ENCODE measurements at places on chromosomes 4 and X. TPM values are rescaled to one million over a fixed set of nuclear protein-coding genes. Genes with fewer than 3 reads are reported as not detected.

GRCh38 chr4:7024336-7024890 lies 18.8 kb upstream of the TADA2B start:
- no peak for DNase-seq

- DNase-seq: no peak
Measured at GRCh38 chr4:66681962-66682361, 863.3 kb downstream of the CENPC start.

DNA sequence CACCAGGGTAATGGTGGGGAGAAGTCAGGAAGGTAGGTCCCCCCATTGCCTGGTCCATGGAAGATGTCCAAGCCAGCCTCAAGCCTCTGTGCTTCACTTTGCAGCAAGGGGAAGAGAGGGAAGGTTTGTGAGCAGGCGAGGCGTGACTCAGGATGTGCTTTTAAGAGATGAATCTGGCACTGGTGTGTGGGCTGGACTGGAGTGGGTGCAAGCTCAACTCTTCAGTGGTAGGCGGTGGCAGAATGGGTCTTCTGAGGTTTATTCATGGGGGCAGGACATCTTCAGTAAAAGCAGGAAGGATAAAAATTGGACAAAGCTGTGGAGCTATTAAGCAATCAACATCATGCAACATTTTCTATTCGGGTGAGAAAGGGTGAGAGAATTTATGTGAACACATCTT lies 19.4 kb downstream of the GPM6B start:
- no peak for DNase-seq

- no peak for DNase-seq
Measured at GRCh38 chr4:164997941-164998340, 20.5 kb upstream of the TRIM61 start.

DNA sequence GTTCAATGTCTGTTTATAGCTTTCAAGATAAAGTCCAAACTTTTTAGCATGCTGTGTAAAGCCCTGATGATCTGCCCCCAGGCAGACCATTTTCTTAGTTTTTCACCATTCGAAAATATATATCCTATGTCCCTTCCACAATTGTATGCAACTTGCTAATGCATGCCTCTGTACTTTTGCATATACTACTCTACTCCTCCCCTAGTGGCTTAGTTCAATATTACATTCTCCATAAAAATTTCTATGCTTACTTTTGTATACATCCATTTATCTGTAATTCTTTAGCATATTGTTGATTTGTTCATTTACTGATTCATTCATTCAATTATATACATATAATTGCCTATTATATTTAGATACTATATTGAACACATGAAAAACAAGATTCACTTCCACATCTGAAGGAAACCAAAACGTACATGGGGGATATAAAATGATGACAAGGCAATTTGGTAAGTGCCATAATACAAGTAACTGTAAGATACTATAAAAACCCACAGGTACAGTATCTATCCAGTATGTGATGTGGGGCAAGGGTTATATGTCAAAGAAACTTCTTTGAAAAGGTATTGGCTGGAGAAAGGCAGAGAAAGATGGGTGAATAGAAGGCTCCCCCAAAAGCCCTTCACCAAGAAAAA lies 902.5 kb downstream of the FAM133A start:
- DNase-seq: no peak

GRCh38 chrX:118795528-118796280 lies 27.9 kb upstream of the ZCCHC12 start:
- DNase-seq: no peak

- no peak for DNase-seq
Measured at GRCh38 chr4:15809466-15809865, 31.3 kb downstream of the CD38 start.

DNA sequence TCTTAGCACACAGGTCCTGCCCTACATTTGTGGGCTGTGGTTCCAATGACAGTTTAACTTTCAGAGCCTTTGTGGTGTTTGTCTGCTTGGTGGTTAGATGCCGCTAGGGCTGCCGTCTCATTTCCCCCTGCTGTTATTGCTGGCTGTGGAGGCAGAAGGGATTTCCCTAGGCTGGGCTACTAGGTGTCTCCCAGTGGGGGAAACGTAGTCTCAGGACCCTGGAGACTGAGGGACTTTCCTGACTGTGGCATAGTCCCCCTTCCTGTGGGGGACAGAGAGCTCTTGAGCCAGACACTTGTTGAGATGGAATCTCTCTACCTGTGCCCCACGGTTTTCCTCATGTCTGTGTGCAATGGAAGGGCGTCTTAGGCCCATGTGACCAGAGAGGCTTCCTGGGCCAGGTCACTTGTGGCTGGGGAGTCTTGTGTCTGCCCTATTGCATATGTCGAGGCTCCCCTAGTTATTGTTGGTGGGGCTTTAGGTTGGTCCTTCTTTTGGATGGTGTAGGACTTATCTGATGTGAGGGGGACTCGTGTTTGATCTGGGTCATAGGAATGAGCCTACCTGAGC lies 68.2 kb downstream of the ARHGAP10 start:
- DNase-seq: no peak

DNA sequence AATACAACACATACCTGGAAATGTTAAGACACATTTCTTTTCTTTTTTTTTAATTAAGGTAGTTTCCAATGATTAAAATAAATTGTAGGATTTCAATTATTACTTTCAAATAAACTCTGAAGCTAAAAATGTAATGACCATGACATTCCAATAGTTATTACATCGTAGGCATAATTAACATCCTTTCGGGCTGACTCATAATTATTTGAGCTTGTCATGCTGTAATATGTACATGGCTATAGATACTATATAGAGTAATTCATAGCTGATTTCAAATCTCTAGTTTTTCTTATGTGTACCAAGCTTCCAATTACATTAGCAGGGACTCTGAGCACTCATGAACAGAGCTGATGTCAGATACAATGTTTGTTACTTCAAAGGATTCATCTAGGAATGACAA lies 125.7 kb upstream of the GABRG1 start:
- DNase-seq: no peak

- no peak for DNase-seq
Measured at GRCh38 chr4:968621-969394, 4.6 kb downstream of the DGKQ start.

DNA sequence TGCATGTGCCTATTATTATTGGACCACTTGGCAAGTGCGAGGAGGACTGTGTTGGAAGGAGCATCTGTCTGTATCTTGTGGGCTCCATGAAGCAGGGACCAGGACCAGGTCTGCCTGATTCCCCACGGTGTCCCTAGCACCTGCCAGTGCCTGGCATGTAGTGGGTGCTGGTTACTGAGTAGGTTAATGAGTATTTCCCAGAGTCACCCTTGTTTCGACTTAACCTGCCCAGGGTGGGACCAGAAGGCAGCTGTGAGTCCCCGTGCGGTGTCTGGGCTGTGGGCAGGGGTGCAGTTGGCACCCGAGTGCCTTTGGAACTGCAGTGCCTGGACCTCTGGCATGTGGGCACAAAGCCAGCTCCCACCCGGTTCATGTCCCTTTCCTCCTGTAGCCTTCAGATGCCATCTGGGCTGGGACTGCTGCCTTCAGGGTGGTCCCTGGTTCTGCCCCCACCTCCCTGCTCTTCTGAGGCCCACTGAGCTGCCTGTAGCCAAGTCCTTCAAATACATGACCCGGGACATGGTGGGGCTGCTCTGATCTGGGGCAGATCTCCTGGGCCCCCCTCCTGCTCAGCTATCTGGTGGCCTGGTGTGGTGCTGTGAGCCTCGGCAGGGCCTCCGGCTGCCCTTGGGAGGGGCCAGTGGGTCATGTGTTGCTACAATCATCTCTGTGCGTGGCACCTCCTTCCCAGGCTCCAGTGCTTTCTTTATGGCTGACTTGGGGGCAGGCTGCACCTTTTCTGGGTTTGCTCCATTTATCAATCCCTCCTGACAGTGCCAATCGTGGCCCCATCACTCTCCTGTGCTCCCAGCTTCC lies 53.0 kb upstream of the SORCS2 start:
- DNase-seq: no peak

DNA sequence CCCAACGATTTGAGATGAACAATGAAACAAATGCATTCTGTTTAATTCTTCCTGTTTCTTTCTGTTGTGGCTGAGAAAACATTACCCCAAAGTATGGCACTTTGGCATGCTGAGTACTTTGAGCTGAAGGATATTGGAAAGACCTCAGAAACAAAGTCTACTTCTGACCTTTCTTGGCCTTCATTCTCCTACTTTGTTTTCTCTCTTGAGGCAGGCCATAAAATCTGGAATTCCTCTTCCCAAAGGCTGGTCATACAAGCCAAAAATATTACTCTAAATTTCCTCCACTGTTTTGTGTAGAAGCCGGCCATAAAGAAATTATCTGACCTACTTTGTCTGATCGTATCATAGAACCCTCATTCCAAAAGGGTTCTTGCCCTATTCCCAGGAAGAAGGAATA lies 1048.2 kb downstream of the TECRL start:
- DNase-seq: no peak

- peak; percentile 38 for DNase-seq
Measured at GRCh38 chr4:152304220-152304619, 231.7 kb downstream of the FBXW7 start.

DNA sequence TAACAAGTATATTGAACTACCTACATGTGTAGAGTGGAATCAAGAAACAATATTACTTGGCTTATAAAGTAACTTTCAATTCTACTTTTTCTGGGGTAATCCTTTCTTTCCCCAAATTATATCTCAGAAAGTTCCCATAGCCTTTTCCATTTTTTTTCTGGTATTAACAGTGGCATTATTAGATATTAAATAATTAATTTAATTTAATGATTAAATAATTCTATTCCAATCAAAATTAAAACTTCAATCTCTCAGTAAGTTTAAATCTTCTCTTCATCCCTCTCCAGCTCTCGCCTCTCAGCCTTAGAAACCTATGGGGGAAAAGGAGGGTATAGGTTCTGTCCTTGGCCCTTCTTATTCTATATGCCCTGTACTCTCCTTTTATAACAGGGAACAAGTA lies 262.4 kb downstream of the INPP4B start:
- no peak for DNase-seq

- no peak for DNase-seq
Measured at GRCh38 chr4:66123190-66123589, 452.9 kb upstream of the EPHA5 start.

DNA sequence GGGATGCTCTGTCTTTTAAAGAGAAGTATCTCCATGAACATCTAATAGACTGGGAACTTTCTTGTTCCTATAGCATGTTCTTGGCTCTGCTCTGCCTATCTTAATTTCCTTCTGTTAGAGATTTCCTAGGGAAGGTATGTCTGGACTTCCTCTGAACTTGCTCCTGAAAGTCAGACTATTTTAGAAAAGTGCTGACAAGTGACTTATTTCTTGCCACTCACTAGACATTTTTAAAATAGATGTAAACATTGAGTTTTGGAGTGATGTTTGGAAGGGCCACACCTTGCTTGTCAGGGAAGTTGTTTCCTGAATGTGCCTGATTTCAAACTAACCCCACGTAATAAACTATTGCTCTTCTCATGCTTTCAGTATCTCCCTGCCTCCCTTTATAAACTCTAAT lies 62.4 kb upstream of the ATP8A1 start:
- DNase-seq: no peak

- DNase-seq: no peak
Measured at GRCh38 chr4:181579486-181579885, 663.7 kb upstream of the TENM3 start.

DNA sequence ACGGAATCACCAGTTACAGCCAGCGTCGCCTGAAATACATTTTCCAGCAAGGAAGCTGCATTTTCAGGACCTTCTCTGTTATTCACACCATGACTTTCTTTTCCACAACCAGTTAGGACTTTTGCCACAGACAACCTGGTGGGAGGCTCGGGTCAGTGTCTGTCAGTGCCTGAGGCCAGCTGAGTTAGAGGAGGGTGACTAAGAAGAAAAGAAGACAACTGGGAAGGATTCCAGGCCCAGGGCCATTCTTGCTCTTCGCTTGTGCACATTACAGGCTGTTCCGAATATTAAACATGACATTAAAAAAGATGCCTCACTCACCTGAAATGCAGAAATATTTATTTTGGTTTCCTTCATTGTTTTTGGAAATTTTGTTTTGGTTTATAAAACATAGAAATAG lies 21.4 kb upstream of the CENPU start:
- peak; percentile 67 for DNase-seq

DNA sequence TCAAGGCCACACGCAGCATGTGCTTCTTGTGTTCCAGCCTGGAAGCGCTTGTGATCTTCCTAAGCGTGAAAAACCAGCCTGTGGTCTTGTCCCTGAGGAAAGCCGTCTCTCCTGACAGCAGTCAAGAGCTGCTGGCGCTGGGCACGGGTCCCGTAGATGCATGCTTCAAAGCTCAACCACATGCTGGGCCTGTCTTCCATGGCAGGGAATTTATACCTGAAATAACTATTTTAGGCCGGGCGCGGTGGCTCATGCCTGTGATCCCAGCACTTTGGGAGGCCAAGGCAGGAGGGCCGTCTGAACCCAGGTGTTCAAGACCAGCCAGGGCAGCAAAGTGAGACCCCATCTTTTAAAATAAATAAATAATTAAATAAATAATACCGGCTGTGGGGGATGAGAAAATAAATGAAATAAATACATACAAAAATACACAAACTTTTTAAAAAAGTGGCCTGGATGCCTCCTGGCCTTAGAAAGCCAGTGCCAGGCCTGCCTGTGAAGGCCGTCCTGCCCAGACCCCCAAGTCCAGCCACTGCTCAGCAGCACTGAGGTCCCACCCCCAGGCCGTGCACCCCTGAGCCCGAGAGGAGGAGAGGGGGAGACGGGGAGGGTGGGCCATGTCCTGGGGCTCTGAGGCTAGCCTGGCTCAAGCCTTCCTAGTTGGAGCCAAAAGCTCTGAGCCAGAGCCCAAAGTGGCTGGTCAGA lies 10.4 kb downstream of the LRPAP1 start:
- DNase-seq: no peak

- no peak for DNase-seq
Measured at GRCh38 chr4:36358173-36358572, 76.8 kb downstream of the DTHD1 start.

- DNase-seq: peak; percentile 24
Measured at GRCh38 chrX:68183612-68184214, 249.6 kb downstream of the OPHN1 start.

DNA sequence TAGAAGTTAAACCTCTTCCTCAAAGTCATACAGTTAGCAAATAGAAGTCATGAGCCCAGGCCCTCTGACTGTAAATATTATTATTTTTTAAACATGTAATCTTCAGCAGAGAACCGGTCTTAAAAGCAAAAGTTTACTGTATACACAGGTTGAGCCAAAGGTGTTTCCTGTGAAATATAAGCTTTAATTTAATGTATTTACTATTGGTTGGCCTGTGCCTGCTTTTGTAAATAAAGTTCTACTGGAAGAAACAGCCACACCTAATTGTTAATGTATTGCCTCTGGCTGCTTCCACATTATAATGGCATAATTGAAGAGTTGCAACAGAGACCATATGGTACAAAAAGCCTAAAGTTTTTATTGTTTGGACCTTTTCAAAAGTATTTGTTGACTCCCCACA lies 61.0 kb upstream of the PRDM8 start:
- no peak for DNase-seq

GRCh38 chr4:139493176-139493575 lies 39.3 kb downstream of the RAB33B start:
- no peak for DNase-seq

- no peak for DNase-seq
Measured at GRCh38 chr4:15875663-15876460, 62.7 kb downstream of the FGFBP1 start.

Gene GAGE10
- total RNA-seq: not detected

Gene NSG1
- under 0.01 TPM for total RNA-seq

Gene GPR82
- total RNA-seq: not detected

Gene NXF3
- total RNA-seq: not detected

Gene BRS3
- not detected for total RNA-seq

Gene GLUD2
- 1.8 TPM for total RNA-seq

Gene NAA15
- total RNA-seq: 23.1 TPM

Gene VCX2
- not detected for total RNA-seq

Gene AREG
- total RNA-seq: 1.5 TPM

Gene ATP10D
- 40.8 TPM for total RNA-seq

Gene ZCCHC18
- total RNA-seq: 1.3 TPM

All from fibroblast of lung (primary cell).